ENCODE measurements at places on chromosomes 12 and 14.

GRCh38 chr12:80195074-80195726 is 95.9 kb downstream of the OTOGL start:
- DNase-seq: no peak

DNA sequence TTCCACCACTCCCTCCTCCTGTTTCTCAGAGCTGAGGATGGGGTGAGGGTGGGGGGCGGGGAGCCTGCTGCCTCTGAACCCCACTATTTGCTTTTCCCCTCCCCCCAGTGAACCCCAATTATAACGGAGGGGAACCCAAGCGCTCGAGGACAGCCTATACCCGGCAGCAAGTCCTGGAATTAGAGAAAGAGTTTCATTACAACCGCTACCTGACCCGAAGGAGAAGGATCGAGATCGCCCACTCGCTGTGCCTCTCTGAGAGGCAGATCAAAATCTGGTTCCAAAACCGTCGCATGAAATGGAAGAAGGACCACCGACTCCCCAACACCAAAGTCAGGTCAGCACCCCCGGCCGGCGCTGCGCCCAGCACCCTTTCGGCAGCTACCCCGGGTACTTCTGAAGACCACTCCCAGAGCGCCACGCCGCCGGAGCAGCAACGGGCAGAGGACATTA is 1.1 kb downstream of the HOXC4 start:
- DNase-seq: no peak

DNA sequence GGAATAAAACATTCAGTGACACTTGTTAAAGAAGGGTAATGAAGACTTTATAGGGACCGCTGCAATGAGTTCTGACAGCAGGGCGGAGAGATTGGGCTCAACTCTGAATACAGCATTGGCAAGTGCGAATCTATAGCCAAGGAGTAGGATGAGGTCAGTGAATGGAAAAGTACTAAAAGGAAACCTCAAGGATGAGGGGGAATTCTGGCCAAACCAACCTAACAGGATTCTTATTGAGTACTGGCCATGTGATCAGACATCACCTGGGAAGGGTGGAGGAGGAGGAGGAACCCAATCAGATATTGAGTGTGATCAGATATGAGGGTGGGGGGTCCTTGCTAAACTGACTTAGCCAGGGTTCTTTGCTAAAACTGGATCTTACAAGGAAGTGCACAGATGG is 31.0 kb downstream of the DRAM1 start:
- no peak for DNase-seq

GRCh38 chr12:93982771-93983315 is 165.5 kb upstream of the PLXNC1 start:
- no peak for DNase-seq

- DNase-seq: no peak
Measured at GRCh38 chr12:62435303-62436163, 31.1 kb upstream of the MON2 start.

GRCh38 chr14:69591317-69591716 is 16.6 kb upstream of the CCDC177 start:
- DNase-seq: no peak

DNA sequence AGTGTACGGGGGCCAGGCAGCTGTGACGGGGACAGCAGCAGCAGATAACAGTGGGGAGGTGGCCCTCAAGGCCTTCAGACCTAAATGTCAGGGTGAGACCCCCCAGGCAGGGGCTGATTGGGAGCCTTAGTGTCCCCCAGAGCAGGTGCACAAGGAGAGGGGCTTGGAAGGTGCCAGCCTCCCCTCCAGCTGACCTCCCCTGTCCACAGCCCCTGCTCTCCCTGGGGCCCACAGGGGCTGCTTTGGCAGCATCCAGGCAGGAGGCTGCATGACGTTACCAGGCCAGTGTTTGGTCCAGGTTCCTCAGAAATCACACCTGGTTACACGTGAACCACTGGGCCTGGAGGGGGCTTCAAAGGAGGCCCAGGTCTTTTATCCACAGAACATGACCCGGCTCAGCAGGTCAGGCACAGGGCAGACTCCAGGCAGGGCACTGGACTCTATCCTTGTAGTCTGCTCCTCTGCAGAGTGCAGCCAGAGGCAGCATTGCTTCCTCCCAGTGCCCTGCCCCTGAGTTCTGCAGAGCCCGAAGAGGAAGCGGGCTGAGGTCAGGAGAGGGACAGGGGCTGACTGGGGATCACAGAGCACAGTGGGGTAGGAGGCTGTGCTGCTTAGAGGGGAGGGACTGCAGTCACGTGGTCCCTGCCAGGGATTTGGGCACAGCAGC is 2.6 kb upstream of the TRMT61A start:
- no peak for DNase-seq

DNA sequence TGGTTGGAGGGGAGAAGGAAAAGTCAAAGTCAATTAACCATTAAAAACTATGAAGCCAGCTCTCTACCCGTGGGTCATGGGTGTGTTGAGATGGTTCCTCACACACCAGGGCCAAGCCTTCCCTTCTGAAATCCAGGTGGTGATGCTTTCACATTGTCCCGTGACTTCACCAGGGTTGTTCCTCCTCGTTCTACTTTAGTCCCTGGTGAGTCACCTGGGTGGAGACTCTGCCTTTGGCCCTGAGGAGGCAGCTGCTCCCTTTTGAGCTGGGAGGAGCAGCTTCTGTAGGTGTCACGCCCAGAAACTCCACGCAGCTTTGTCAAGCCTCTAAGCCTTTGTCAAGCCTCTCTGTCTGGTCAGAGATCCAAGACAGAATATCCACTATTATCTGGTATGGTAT is 348.3 kb downstream of the BMP4 start:
- DNase-seq: no peak

GRCh38 chr12:123344086-123344485 is 20.6 kb downstream of the SBNO1 start:
- no peak for DNase-seq

GRCh38 chr12:93706387-93706786 is 29.2 kb downstream of the CRADD start:
- no peak for DNase-seq

DNA sequence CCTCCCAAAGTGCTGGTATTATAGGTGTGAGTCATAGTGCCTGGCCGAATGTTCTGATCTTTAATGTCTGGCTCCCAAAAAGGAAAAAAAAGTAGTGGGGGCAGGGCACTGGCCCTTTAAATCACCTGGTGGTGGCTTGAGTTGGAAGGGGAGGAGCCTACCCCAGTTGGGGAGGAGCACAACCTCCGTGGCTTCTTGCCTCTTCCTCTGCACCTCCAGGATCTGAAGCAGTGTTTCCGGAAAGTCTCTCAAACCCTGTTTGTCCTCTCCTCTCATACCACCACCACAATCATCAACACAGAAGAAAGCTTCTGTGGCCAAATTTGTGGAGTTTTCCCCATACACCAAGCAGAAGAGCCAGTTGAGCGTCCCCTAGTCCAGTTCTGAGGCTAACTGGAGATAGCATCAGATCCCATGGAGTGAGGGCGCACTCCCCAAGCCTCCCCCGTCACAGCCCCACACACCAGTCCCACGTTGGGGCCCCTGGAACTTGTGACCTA is 24.3 kb upstream of the RCOR1 start:
- no peak for DNase-seq

DNA sequence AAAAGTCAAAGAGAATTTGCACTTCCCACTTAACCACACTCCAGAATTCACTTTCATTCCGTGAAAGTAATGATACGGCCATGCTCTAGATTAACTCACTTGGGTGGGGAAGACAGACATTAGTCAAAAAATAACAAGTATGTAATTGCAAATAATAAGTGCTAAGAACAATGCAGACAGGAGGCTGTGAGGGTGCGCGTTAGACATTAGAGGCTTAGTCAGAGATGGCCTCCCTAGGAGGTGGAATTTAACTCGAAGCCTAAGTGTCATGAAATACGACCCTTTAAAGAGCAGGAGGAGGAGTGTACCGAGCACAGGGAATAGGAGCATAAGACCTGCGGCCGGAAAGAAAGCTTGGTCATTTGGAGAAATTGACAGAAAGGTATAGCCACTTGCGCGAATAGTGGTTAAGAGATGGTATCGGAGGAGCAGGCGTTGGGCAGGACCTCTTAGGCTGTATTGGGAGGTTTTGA is 628 bp downstream of the SNRPF start:
- DNase-seq: no peak

- no peak for DNase-seq
Measured at GRCh38 chr14:39219075-39219499, 14.6 kb upstream of the MIA2 start.

- DNase-seq: no peak
Measured at GRCh38 chr12:108328420-108328819, 10.7 kb downstream of the CMKLR1 start.
